ENCODE measurements at places on chromosomes 2 and 18.

GRCh38 chr2:175161-175786, 88.6 kb downstream of the SH3YL1 start:
- DNase-seq = no peak

- DNase-seq = no peak
Measured at GRCh38 chr2:217905896-217906295, 96.9 kb downstream of the TNS1 start.

- DNase-seq = no peak
Measured at GRCh38 chr18:63831080-63831788, 56.0 kb downstream of the SERPINB7 start.

DNA sequence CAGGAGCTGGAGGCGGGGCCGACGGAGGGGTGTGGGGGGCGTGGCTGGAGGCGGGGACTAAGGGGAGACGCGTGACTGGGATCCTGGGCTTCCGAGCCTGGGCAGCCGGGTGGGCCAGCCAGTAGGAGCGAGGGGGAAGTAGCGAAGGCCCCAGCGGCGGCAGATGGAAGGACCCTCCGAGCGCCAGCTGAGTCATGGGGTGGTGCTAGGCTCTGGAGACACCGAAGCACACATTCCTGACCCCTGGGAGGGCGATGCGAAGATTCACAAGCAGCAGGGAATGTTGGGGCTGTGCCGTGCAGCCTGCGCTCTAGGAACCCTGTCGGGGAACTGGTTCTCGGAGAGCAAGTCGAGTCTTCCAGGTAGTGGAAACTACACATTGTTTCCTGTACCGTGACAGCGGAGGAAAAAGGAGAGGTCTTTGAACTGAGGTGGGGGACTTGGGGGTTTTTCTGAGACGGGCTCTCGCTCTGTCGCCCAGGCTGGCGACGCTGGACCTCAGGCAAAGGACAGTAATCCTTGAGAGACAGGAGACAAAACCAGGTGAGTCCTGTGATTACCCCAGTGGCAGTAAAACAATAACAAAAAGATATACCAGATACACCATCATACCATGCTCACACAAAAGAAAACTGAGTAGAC, 650 bp upstream of the AFG3L2 start:
- no peak for DNase-seq

DNA sequence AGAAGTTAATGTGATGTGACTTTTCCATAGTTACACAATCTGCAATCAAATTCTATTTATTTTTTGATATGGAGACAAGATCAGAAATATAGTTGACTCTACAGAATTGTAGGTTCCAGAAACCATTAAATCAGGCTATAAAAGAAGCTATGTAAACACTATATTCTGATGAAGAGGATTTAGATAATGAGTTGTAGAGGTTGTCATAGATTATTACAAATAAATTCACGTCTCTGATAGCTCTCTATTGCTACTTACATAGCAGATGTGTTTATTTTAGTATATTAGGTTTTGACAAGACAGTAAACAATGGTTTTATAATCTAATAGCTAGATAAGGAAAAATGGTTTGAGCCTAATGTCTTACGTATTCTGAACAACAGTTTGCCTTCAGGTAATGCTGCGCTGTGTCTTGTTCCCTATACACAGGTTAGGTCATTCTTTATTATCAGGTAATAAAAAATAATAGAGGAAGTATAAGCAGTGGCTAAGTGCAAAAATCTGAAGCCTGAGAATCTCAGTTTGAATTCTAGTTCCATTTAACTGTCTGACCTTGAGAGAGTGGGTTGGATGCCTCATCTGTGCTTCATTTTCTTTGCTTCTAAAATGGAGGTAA, 93.4 kb downstream of the PPP1R1C start:
- no peak for DNase-seq

- no peak for DNase-seq
Measured at GRCh38 chr18:29434650-29435049, 1257.7 kb upstream of the CDH2 start.

DNA sequence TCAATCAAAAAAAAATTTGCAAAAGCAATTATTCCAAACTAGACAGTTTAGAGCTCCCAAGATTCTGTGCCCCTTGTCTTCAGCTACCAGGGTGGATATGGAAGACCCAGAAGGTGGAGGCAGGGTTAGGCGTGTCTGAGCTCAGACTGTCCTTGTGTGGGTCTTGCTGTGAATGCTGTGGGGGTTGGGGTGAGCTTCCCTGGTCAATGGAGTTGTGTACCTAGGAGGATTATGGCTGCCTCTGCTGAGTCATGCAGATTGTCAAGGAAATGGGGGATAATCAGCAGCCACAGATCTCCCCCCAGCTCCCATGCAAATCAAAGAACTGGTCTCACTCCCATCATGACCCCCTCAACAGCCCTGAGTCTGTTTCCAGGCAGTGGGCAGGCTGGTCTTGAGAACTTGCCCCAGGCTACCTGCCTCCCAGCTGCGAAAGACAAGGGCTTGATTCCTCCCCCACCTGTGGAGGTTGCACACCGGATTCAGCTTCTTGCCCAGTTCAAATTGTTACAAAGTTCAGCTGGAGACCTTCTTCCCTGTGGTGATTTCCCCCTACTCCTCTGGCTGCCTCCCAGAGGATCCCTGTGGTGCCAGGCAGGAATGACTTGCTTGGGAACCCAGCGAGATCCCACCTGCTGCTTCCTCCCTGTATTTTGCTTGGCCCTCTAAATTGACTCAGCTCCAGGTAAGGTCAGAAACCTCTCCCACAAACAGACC, 77.0 kb downstream of the RAD51AP2 start:
- no peak for DNase-seq

GRCh38 chr2:43220229-43220751, 6.1 kb downstream of the ZFP36L2 start:
- no peak for DNase-seq

DNA sequence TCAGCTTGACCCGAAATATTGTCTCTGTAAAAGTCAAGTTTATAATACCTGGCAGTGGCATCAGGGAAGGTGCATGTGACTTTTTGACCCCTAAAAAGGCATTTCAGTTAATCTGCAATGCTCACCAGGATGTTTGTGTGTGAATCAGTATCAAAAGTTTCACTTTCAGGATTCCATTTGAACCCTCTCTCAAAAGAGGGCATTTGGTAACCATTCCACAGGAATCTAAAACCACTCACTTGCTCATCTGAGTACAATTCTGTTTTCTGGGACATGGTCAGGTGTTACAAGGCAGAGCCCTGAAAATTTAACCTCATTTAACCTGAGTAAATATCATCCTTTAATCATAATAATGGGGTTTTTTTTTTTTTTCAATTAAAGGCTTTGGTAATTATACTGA, 77.9 kb upstream of the KLF7 start:
- no peak for DNase-seq

- no peak for DNase-seq
Measured at GRCh38 chr2:11585071-11585470, 51.2 kb downstream of the GREB1 start.

DNA sequence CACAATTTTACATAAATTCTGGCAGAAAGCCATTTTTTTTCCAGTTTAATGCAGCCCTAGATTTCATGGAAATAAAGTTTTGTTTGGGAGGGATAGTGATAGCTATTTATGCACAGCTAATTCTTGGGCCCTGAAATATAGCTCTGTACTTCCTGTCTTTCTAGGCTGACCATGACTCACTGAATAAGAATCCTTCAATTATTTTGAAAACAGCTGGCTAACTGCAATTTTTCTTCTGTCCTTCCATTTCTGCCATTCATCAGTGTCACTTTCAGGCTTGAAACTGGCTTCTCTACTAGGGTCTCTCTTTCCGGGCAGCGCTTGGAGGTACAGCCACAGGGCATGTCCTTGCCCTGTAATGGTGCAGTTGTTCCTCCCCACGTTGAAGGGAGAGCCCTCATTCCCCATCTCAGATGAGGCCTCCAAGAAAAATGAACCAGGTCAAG, 97.1 kb upstream of the TMEM178A start:
- DNase-seq = no peak

DNA sequence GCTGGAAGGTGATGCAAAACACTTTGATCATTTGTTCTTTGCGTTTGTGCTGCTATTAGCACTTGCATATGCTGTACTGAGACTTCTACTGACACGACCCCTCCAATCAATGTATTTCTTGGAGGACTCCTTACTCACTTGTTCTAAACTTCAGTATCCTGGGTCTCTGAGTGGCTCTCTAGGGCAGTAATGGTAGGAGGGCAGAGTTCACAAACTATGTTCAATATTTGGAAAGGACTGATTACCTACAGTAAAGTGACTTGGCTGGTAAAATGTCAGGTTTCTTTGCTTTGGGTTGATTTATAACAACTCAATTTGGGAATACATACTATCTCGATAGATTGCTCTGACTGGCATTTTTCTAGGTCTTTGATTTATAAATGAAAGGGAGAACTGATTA, 93.7 kb downstream of the TRIM43 start:
- no peak for DNase-seq

- no peak for DNase-seq
Measured at GRCh38 chr2:138867341-138867740, 87.2 kb upstream of the NXPH2 start.

DNA sequence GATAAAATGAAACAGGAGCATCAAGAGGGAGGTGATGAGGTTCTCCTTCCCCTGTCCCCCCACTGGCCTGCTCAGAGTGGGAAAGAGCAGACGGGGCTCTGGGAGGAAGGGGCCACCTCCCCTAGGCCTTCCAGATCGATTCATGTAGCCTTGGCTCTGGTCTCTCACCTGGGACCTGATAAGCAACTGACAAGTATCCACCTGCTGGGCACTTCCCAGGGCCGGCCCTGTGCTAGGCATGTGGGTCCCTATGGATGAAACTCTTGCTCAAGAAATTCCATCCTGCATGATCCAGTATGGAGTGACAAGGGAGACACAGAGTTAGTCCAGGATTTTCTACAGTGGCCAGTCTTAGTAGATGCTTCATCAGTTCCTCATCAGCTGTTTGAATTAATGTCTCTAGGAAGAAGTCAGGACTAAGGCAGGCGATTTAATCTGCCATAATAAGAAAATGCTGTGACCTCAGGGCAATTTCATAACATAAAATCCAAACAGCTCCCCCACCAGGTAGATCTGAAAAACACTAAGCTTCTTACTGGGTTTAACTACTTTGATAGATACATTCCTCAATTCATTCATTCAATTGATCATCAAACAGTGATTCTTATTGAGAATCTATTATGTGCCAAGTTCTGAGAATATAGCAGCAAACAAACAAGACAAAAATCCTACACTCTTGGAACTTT, 44.7 kb upstream of the ZFP36L2 start:
- no peak for DNase-seq

- no peak for DNase-seq
Measured at GRCh38 chr2:23604731-23605130, 219.8 kb downstream of the KLHL29 start.
